ENCODE measurements at places on chromosomes 12 and 14. TPM values are rescaled to one million over a fixed set of nuclear protein-coding genes. Genes with fewer than 3 reads are reported as not detected.
A peak's percentile ranks its signal among the peaks of the same experiment; 100 is the strongest.

The CDCA3 gene
- 62.5 TPM for total RNA-seq

DNA sequence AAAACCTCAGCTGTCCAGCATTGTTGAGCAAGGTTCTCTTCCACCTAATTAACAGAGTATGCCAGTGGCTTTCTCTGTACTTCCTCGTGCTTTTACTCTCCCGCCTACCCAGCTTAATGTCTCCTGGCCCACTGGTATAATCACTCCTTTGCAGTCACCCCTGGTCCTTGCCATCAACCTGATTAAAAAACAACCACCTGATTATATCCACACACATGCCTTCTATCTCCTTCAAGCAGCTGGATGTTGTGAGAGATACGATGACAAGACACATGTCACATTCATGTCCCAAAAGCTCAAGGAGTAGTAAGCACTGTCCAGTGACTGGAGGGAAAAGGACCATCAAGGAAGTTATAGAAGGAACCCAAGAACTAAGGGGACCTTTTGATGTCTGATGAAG lies 241.3 kb upstream of the GRIP1 start:
- DNase-seq = no peak
- no peaks in the 10 kb centered on the region for H3K27me3 ChIP-seq
- H3K4me3 ChIP-seq = no peak overlapping the region
- H3K27ac ChIP-seq = no peak overlapping the region

- DNase-seq = no peak
- H3K4me3 ChIP-seq = no peak overlapping the region
- H3K36me3 ChIP-seq = peaks cover 3% of the 10 kb centered on the region
Observed at GRCh38 chr14:90784621-90785270, 31.5 kb downstream of the TTC7B start.

The C12orf56 gene
- not detected for total RNA-seq

DNA sequence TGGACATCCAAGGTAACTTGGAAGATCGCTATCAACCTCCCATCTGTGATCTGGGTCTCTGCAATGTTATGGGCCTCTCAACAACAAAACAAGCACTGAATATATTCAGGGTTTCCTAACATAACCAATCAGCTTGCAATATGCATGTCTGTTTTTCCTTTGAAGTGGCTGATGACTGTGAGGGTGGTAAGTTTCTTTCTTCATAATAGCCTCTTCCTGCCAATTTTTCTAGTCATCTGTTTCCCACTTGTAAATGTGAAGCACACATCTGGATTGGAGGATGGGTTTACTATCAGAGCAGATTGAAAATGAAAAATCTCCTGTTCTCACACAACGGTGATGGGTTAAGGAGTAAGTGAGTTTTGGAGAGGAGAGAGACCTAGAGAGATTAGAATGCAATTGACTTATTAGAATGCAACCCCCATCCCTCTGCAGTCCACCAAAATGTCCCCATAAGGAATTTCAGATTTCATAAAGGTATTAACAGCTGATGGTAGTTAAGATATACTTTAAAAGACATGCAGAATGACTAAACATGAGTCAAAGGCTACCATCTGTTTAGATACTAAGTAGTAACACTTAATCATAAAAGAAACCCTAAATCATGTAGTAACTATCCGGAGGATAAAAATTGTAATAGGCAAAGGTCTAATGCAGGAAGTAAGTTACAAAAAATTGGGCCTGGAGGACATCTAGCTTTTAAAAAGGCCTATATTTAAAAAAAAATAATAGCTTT lies 58.4 kb upstream of the SAV1 start:
- peak overlapping the region; percentile 56 for H3K27ac ChIP-seq
- H3K27me3 ChIP-seq = peaks cover 1% of the 10 kb centered on the region
- peaks cover 57% of the 10 kb centered on the region for H3K36me3 ChIP-seq
- peak; percentile 63 for DNase-seq
- peaks cover 25% of the 10 kb centered on the region for H3K4me1 ChIP-seq
- peak overlapping the region; percentile 33 for H3K4me3 ChIP-seq

- no peaks in the 10 kb centered on the region for H3K36me3 ChIP-seq
- H3K27me3 ChIP-seq = no peaks in the 10 kb centered on the region
- no peak overlapping the region for H3K4me3 ChIP-seq
- peaks cover 58% of the 10 kb centered on the region for H3K4me1 ChIP-seq
- no peak for DNase-seq
Observed at GRCh38 chr12:89943463-89943862, 234.8 kb upstream of the ATP2B1 start.

DNA sequence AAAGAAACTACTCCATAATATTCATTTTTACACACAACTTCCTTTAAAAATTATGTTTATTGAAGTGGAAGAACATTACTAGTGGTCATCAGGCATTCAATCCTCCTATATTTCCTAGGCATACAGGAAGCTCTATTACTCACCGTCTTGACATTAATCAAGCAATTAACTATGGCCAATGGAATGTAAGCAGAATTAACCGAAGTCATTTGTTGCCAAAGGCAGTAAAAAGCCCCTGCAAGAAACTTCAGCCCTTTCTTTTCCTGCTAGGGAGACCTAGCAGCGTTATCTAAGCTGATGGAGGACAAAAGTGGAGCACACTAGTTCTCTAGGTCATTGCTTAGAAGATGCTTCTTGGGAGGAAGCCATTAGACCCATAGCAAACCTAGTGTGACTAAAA lies 399.6 kb downstream of the KCNH5 start:
- no peak overlapping the region for H3K27ac ChIP-seq
- no peak for DNase-seq
- no peaks in the 10 kb centered on the region for H3K4me1 ChIP-seq
- no peaks in the 10 kb centered on the region for H3K36me3 ChIP-seq

DNA sequence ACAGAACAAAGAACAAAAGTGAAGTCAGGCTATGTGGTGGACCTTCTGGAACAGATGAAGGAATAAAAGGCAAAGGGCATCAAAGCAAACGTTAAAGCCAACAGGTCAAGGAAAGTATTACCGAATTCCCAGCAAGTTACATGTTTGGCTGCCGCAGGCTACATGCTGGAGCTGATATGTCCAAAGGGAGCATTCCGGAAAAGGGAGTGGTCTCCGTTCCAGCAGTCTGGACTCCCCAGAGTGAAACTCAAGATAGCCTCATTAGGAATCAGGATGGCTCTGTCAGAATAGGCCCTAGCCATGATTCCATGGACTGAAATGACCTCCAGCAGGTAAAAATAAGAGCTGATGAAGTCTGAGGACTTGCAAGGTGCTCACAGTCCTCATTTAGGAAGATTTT lies 379.8 kb upstream of the PRICKLE1 start:
- H3K27ac ChIP-seq = no peak overlapping the region

- H3K4me1 ChIP-seq = peaks cover 9% of the 10 kb centered on the region
- no peak overlapping the region for H3K4me3 ChIP-seq
- H3K36me3 ChIP-seq = no peaks in the 10 kb centered on the region
- H3K27ac ChIP-seq = no peak overlapping the region
- DNase-seq = no peak
- H3K27me3 ChIP-seq = peaks cover 36% of the 10 kb centered on the region
Observed at GRCh38 chr12:53743266-53744129, 8.3 kb downstream of the CISTR start.

- H3K4me1 ChIP-seq = peaks cover 69% of the 10 kb centered on the region
- peak overlapping the region; percentile 69 for H3K4me3 ChIP-seq
- no peaks in the 10 kb centered on the region for H3K27me3 ChIP-seq
- no peaks in the 10 kb centered on the region for H3K36me3 ChIP-seq
- no peak for DNase-seq
- peak overlapping the region; percentile 89 for H3K27ac ChIP-seq
Observed at GRCh38 chr12:19222558-19222957, 93.0 kb downstream of the PLEKHA5 start.

- H3K27me3 ChIP-seq = peaks cover 1% of the 10 kb centered on the region
- peaks cover 93% of the 10 kb centered on the region for H3K4me1 ChIP-seq
- peaks cover 29% of the 10 kb centered on the region for H3K36me3 ChIP-seq
- peak overlapping the region; percentile 70 for H3K27ac ChIP-seq
Observed at GRCh38 chr12:46404733-46405132, 32.2 kb upstream of the SLC38A2 start.

GRCh38 chr12:79557690-79558315 lies 133.0 kb downstream of the PAWR start:
- H3K27ac ChIP-seq = peak overlapping the region; percentile 57
- H3K36me3 ChIP-seq = peaks cover 24% of the 10 kb centered on the region
- H3K27me3 ChIP-seq = no peaks in the 10 kb centered on the region
- peak; percentile 20 for DNase-seq

The PUS7L gene
- 14.3 TPM for total RNA-seq

DNA sequence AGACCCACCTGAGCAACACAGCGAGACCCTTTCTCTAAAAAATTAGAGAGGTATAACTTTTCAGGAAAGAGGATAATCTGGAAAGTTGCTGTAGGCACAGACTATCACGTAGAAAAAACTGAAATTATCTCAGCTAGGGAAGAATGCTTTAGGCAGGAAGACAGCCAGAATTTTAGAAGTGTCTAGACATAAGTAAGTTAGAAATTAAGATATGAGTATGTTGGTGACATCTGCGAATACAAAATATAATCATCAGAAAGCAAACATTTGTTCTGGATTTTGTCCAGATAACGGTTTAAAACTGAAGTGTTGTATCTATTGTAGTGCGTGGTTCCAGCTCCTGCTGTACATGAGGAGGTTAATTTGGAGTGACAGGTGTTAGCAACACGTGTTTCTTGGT lies 123.2 kb downstream of the FBXL14 start:
- H3K36me3 ChIP-seq = peaks cover 21% of the 10 kb centered on the region
- no peak overlapping the region for H3K4me3 ChIP-seq
- peaks cover 20% of the 10 kb centered on the region for H3K4me1 ChIP-seq
- H3K27me3 ChIP-seq = peaks cover 4% of the 10 kb centered on the region
- H3K27ac ChIP-seq = no peak overlapping the region
- no peak for DNase-seq

DNA sequence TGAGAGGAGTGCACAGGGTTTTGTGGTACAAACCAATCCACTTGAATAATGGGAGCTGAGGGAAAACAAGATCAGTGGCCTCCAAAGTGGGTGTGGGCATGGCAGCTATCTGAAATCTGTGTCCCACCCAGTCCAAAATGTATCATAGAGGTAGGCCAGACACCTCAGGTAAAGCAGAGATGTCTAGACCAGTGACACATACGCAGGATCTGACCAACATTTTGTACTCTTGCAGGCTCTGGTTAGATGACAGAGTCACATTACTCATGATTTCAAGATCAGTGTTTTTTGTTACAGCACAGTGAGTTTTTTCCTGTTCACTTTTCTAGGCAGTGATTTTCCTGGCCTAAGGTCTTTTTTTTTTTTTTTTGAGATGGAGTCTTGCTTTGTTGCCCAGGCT lies 211.8 kb downstream of the PCNX1 start:
- H3K27ac ChIP-seq = peak overlapping the region; percentile 89
- peak overlapping the region; percentile 28 for H3K4me3 ChIP-seq
- H3K36me3 ChIP-seq = peaks cover 36% of the 10 kb centered on the region
- peaks cover 40% of the 10 kb centered on the region for H3K4me1 ChIP-seq
- DNase-seq = peak; percentile 57

- H3K4me3 ChIP-seq = peak overlapping the region; percentile 21
- H3K27ac ChIP-seq = no peak overlapping the region
- peaks cover 5% of the 10 kb centered on the region for H3K4me1 ChIP-seq
Observed at GRCh38 chr12:69173368-69173767, 66.0 kb upstream of the CPSF6 start.

DNA sequence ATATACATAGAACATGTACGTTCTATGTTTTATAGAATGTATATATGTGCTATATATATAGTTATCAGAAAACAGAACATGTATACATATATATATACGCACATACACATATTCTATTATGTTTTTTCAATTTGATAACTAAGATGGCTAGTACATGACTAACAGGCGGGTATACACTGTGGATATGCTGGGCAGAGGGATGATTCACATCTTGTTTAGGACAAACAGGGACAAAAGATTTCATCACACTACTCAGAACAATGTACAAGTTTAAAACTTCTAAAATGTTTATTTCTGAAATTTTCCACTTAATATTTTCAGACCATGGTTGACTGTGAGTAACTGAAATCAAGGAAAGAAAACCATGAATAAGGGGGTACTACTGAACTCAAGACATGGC lies 17.4 kb downstream of the TIMELESS start:
- H3K27ac ChIP-seq = no peak overlapping the region
- H3K27me3 ChIP-seq = no peaks in the 10 kb centered on the region
- no peak overlapping the region for H3K4me3 ChIP-seq
- DNase-seq = no peak
- H3K4me1 ChIP-seq = no peaks in the 10 kb centered on the region
- no peaks in the 10 kb centered on the region for H3K36me3 ChIP-seq

- H3K27ac ChIP-seq = no peak overlapping the region
- H3K27me3 ChIP-seq = peaks cover 2% of the 10 kb centered on the region
- H3K36me3 ChIP-seq = peaks cover 25% of the 10 kb centered on the region
- no peak overlapping the region for H3K4me3 ChIP-seq
Observed at GRCh38 chr14:73307261-73307660, 70.0 kb downstream of the PAPLN start.

- H3K27me3 ChIP-seq = peaks cover 1% of the 10 kb centered on the region
- no peak for DNase-seq
- no peaks in the 10 kb centered on the region for H3K36me3 ChIP-seq
- H3K4me3 ChIP-seq = no peak overlapping the region
- H3K4me1 ChIP-seq = 0 out of 2 replicates have a peak, but pooled peaks cover 5% of the 10 kb centered on the region
Observed at GRCh38 chr12:15823360-15824128, 34.4 kb upstream of the EPS8 start.

The PRB2 gene
- not detected for total RNA-seq

The SPIC gene
- total RNA-seq = not detected

The MYBPC1 gene
- total RNA-seq = not detected

GRCh38 chr12:75581515-75581914 lies 70.1 kb upstream of the KRR1 start:
- no peak overlapping the region for H3K4me3 ChIP-seq
- peaks cover 24% of the 10 kb centered on the region for H3K4me1 ChIP-seq
- no peaks in the 10 kb centered on the region for H3K36me3 ChIP-seq

GRCh38 chr12:23098517-23098916 lies 473.5 kb downstream of the ETNK1 start:
- H3K27ac ChIP-seq = no peak overlapping the region
- no peaks in the 10 kb centered on the region for H3K36me3 ChIP-seq
- DNase-seq = no peak
- H3K4me1 ChIP-seq = no peaks in the 10 kb centered on the region
- H3K4me3 ChIP-seq = no peak overlapping the region

The TAS2R10 gene
- not detected for total RNA-seq

DNA sequence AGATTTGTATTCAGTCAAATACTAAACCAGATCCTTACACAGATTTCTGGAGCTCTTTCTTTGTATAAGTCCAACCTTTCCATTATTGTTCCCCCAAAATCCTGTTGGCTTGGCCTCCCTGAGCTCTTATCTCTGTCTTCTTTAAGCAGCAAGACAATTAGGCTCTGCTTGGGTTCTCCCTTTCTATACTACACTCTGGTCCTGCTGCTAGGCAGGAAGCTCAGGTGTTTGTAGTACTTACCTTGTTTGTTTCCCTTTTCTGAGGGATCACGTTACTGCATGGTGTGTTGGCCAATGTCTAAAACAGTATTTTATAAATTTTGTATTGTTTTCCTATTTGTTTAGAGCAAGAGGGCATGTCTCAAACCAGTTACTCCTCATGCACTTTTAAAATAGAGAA lies 192.9 kb downstream of the PRKD1 start:
- H3K27me3 ChIP-seq = no peaks in the 10 kb centered on the region
- DNase-seq = no peak
- H3K36me3 ChIP-seq = no peaks in the 10 kb centered on the region
- no peak overlapping the region for H3K4me3 ChIP-seq
- H3K4me1 ChIP-seq = peaks cover 6% of the 10 kb centered on the region
- no peak overlapping the region for H3K27ac ChIP-seq
